ENCODE measurements at places on chromosomes 3 and 15.

- peak; percentile 49 for DNase-seq
These were observed 691 bp downstream of the MAP2K1 start for GRCh38 chr15:66387163-66388042.

DNA sequence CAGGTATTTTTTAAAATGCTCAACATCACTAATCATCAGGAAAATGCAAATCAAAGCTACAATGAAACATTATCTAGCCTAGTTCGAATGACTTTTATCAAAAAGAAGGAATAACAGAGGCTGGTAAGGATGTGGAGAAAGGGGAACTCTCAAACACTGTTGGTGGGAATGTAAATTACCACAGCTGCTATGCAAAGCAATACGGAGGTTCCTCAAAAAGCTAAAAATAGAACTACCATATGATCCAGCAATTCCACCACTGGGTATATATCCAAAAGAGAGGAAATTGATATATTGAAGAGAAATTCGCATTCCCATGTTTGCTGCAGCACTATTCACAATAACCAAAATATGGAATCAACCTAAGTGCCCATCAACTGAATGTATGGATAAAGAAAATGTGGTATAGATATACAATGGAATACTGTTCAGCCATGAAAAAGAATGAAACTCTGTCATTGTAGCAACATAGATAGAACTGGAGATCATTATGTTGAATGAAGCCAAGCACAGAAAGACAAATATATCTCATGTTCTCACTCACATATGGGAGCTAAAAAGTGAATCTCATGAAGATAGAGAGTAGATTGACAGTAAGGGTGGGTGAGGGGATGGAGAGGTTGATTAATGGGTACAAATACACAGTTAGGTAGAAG, 19.7 kb upstream of the CLN6 start:
- no peak for DNase-seq

GRCh38 chr3:173006006-173006405, 135.0 kb downstream of the SPATA16 start:
- no peak for DNase-seq

DNA sequence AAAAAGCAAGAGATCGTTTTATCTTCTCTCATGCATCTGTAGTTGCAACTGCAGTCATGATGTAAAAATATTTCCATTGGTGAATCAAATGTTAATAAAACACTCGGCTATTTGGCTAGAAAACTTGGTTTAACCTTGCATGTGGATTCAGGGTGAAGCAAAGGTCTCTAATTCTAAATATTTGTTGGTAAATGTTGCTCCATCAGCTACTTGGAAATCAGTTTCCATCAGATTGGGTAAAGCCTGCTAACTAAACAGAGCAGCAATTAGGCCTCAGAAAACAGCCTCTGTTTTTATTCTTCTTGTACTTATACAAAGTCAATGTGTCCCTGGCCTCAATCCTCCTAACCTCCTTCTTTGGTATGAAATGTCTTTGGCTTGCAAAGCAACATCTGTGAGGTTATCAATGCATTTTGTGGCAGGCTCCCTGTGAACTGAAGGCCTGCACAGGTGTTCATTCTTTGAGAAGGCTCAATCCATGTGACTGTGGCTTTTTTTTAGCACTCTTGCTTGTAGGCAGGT, 312.3 kb downstream of the WDR72 start:
- DNase-seq, result no peak

DNA sequence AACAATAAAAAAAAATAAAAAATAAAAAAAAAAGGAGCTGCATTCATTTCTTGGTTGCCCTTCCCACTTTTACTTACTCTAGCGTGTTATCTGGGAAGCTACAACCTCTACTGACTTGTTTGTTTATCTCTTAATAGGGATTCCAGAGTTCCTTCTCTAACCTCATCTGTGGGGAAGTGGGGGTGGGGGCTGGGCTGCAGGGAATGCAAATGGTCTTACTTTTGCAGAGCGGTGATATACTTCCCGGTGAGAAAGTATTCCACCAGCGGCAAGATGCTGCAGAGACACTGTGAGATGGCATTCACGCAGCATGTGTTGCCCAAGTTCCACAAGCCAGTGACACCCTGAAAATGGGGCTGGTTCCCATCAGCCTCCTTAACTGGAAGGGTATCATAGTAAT, 2.1 kb downstream of the USP50 start:
- DNase-seq, result no peak

- no peak for DNase-seq
These were observed 349.2 kb downstream of the NAALADL2 start for GRCh38 chr3:175208326-175208725.

GRCh38 chr3:126134219-126134975, 46.0 kb downstream of the ALDH1L1 start:
- DNase-seq, result no peak

DNA sequence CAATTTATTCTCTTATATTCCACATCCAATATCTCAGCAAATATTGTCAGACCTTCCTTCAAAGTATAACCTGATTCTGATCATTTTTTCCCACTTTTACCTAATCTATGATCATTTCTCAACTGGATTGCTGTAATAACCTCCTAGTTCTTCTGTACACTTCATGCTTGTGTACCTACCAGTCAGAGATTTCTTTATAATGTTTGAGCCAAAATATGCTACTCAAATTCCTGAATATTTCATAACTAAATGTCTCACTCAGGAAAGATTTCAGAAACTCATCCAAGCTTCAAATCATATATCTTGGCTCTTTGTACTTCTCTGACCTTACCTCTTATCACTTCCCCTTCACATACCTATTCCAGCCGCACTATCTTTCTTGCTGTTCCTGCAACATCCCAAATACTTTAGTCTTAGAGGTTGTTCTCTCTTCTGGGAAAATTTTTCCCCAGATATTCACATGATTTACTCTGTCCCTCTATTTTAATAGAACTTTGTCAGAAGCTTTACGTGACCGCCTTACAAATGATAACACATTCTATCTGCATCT, 20.0 kb downstream of the BCHE start:
- no peak for DNase-seq

DNA sequence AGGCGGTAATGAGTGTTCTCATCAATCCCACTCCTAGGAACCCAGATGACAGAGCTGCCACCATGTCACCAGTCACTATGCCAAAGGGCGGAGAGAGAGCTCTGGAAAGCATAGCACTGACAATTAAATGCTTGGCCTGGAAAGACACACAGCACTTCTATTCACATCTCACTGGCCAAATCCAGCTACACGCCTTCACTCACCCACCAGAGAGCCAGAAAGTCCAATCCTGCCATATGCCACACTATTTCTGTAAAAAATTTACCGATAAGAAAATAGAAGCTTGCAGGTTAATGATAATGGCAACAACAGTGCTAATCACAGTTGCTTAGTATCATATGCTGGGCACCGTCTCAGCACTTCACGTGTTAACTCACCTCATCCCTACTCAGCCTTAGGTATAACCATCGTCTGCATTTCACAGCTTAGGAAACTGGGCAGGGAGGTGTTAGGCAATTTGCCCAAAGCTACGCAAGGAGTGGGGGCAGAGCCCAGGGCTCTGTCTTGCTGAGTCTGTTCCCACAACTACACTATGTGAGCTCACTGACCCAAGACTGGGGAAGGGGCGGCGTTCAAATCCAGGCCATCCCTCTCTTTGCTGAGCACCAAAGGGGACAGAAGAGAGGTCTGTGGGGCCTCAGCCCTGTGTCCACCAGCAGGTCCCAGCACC, 16.5 kb downstream of the KLHL25 start:
- DNase-seq, result no peak

DNA sequence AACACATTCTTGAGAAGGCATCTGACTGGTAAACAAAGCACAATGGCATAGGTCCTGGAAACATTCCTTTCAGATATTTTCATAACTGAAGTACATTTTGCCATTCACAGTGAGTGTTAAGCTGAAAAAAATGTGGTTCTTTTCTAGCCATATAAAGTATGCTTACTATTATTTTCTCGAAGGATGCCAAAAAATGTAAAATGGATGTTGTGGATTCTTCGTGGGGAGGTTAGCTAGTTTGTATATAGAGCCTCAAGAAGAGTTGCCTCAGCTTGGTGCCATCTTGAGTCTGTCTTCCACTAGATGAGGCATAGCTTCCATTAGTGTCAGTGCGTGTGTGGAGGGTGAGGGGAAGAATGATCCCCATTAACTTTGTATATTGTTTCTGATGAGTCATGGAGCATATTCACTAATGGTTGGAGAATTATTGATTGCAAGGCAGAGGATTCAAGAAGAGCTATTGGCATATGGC, 4.1 kb downstream of the MBNL1 start:
- DNase-seq, result no peak

GRCh38 chr15:67967871-67968431, 86.2 kb upstream of the PIAS1 start:
- no peak for DNase-seq

DNA sequence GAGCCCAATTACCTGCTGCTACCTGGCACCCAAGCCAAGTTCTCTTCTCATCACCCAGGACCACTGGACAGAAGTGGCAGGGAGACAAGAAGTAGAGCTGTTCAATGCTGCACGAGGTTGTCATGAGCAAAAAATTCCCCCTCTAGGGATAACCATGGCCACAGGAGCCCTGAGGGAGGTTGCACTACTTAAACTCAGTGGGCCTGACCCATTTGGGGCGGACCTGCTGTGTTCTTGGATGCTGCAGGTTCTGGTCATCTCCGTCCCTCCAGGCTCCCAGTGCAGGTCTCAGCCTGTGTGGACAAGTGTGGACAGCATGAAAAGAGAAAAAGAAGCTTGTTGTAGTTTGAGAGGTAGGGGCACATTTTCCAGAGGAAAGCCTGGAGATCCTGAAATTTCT, 26.1 kb upstream of the MANF start:
- no peak for DNase-seq

DNA sequence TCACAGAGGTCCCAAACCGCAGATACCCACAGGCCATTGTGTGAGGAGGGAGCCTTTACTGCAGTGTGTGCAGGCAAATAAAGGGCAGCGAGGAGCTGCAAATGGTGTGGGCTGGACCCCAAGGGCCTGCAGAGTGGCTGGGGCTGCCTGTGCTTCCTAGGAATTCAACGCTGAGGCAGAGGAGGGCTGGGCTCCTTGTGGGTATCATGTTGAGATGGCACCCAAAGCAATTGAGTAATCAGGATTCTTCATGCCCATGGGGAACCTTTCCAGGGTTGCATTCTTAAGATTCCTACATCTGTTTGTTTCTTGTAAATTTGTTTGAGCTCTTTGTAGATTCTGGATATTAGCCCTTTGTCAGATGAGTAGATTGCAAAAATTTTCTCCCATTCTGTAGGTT, 85.4 kb upstream of the LIPC start:
- no peak for DNase-seq

- DNase-seq, result no peak
These were observed 31.9 kb downstream of the SLMAP start for GRCh38 chr3:57787867-57788623.

DNA sequence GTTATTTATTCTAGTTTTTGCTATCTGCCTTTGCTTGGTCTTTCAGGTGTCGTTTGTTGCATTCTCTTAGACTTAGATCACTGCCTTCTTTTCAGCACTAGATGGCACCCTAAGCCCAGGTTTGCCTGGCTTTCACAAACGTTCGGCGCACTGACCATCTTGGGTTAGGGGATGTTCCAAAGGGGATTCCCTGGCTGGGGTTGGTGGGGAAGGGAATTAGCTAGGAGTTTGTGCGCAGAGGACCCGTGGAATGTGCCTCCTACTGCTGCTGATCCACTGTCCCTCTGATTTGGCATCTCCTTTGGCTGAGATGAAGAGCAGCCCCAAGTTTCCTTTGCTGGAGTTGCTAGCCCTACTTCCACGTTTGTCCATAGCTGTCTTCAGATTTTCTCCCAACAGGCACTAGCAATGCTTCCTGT, 33.9 kb downstream of the PFN2 start:
- DNase-seq, result peak; percentile 0

DNA sequence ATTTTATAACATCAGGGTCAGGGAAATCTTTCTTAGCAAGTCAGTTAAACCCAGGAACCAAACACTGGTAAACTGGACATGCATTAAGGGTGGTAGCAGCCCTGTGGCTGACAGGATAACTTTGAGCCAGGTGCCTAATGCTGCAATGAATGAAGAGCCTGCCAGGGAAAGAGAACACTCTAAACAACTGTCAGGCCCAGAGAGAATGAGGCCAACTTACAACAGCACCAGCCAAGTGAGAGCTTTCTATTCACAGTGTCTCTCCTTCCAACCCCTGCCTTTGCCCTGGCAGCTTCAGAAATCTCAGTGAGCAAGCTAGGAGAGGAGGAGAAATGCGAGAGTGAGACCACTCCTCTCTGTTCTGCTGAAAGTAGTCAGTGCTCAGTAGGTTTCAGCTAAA, 50.4 kb upstream of the ATP2C1 start:
- no peak for DNase-seq

DNA sequence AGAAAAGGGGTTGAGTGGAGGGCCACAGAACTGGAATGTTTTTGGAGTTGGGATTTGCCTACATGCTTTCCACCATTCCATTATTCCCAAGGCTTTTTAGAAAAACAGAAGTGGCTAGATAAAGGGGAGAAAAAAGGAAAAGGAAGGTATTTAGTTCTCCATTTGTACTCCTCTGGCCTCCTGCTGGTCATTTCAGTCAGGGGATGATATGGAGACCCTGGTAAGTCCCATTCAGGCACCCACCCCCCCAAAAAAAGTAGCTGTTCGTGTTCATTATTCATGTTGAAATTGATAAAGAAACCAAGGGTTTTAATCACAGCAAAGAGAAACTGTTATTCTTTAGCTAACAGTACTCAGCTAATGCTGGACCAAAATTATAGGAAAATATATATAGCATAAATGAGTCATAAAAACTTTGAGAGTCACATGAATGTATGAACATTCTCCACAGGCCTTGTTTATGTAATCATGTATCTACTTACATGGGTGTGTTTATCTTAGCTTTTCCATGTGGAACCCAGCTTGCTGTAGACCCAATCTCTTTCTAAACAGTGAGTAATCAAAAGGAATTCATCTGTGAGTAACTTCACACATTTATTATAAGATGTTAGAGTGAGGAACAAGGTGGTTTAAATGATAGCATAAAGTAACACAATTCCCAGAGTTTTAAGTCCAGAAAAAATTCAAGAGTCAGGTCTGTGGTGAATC, 167.2 kb downstream of the KCNMB2 start:
- DNase-seq, result no peak

GRCh38 chr15:73153024-73153423, 100.8 kb downstream of the NEO1 start:
- no peak for DNase-seq

DNA sequence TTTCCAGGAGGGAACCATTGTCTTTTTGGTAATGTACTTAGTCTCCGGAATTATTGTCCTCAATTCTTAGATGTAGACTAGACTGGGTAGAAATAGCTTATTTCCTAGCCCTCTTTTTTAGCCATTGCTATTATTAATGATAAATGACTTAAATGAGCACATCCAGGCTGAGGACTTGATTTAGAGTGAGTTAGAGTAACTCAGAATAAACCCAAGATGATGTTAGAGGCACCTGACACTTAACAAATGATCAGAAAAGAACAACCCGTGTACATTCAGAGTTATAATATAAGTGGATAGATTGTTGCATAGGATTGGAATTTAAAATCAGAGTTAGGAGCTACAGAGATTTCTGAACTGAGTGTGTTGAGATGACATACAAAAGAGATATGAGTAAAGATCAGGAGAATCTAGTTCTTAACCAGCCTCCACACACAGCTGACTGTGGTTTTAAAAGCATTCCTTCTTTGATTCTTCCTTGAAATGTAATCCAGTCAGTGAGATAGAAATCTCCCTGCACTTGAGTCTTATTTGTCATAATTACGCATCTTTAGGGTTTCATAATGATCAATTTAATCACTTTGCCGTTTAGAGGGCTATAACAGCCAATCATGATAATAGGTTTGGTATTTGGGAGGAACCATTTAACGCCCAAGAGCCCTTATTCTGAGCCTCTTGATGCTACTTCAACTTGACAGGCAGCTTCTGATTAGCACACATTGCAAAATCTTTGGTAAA, 366.5 kb downstream of the GAP43 start:
- no peak for DNase-seq

- no peak for DNase-seq
These were observed 244.1 kb upstream of the STT3B start for GRCh38 chr3:31288641-31289100.

All from stimulated activated CD8-positive, alpha-beta memory T cell treated with anti-CD3 and anti-CD28 coated beads, Interleukin-7, amount 100 ng/mL, for 1 hour (primary cell).